Stimulated activated CD8-positive, alpha-beta memory T cell treated with anti-CD3 and anti-CD28 coated beads, Interleukin-4, amount 100 ng/mL, for 4 hours (primary cell): ENCODE measurements at places on chromosomes 1 and 21.
A peak's percentile ranks its signal among the peaks of the same experiment; 100 is the strongest.

GRCh38 chr1:36154765-36155407 lies 1.1 kb upstream of the MAP7D1 start:
- no peak for DNase-seq

DNA sequence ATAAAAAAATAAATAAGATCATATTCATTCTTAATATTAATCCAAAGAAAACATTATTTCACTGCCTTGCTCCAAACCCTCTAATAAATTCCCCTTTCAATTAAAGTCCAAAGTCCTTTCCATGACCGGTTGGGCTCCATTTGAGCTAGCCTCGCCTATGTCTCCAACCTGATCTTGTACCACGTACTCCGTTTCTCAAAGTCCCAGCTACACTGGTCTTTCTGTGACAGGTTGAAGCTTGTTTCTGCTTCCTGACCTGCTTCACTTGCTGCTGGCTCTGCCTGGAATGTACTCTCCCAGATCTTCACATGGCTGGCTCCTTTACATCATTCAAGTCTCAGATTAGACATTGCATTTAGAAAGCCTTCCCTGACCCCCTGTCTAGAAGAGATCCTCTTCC lies 16.4 kb downstream of the RPL5 start:
- no peak for DNase-seq

GRCh38 chr1:210464519-210465039 lies 135.9 kb downstream of the HHAT start:
- DNase-seq: no peak

GRCh38 chr1:27577504-27578188 lies 26.3 kb downstream of the AHDC1 start:
- DNase-seq: no peak

- DNase-seq: no peak
Observed at GRCh38 chr1:166971252-166971651, 4.1 kb downstream of the ILDR2 start.

DNA sequence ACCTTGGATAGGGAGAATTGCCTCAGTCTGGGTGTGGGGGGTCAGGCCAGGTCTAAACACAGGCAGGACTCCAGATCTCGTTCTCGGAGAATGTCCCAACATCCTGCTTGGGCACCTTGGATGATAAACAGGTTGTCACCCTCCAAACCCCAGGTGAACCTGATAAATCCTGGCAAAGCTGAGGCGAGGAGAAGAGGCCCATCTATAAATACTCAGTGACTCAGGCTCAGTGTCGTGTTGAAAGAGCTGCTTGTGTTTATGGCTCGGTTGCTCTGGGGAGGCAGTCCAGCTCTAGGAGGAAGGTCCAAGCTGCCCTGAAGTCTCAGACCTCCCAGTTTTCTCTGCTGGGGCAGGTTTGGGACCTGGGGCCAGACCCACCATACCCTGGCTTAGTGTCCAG lies 15.8 kb upstream of the TRIM63 start:
- DNase-seq: no peak

DNA sequence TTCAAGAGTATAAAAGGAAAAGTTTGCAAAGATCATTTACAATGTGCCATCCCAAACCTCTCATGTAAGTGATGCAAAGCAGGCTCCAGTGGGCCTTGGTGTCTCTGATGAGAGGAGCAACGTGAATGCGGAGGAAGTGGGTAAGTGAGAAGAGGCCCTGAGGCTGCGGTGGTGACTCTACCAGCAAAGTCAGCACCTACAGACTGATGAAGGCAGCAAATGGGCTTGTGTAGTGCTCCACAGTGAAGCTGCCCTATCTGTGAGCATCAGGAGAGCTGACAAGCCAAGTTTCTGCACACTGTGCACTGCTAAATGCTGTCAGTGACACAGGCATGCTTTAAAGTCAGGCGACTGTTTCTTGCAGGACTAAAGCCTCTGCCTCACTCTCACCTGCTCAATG lies 15.6 kb upstream of the RAP1A start:
- DNase-seq: peak; percentile 36
